ENCODE measurements at places on chromosomes 2 and 18. TPM values are rescaled to one million over a fixed set of nuclear protein-coding genes. Genes with fewer than 3 reads are reported as not detected.
A peak's percentile ranks its signal among the peaks of the same experiment; 100 is the strongest.

Gene AQP4
- not detected for total RNA-seq

DNA sequence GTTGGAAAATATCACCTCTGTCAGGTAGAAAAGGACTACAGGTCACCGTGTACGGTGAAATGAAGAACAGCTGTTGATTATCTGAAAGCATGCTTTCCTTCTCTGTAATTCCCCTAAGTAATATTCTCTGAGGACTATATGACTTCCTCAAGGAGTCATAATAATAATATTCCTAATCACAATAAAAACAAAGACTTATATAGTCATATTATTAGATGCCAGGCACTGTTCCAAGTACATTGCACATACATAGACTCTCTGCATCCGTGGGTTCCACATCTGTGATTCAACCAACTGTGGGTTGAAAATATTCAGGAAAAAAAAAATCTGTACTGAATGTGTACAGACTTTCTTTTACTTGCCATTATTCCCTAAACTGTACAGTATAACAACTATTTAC lies 512.4 kb upstream of the ID2 start:
- DNase-seq, result no peak

- no peak for DNase-seq
Measured at GRCh38 chr2:136392897-136393505, 275.1 kb upstream of the CXCR4 start.

- DNase-seq, result no peak
Measured at GRCh38 chr2:102120701-102121159, 21.8 kb upstream of the IL1R1 start.

Gene MAP2
- under 0.01 TPM for total RNA-seq

DNA sequence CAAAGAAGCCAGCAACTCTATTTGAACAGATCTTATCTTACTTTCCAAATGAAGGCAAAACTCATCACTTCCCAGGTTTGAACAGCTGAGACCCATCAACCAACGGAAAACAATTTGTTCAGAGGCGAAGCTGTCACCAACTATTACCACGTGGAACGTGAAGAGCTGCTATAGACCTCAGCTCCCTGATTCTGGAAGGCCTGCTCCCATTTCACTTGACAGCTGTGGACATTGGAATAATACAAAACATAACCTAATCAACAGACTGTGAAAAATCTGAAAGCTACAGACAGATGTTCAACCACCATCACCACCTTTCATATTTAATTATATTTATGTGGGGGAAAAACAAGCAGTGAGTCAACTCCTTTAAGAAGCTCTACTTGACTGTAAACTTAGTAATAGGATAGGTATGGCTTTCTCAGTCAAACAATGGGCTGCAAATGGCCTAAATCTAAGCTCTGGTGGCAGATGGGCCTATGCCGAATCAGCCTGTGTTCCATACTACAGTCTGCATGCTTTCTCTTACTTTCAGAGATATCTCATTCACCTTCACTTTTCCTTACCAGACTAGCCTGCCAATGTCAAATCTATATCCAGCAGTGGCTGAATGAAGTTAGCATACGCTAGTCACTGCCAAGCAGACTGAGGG lies 896.4 kb downstream of the TDRD15 start:
- no peak for DNase-seq

Gene XDH
- total RNA-seq, result 0.54 TPM

Gene NXPH2
- total RNA-seq, result not detected

Gene ACVR1
- total RNA-seq, result 10.5 TPM

Gene PCBP1
- 156 TPM for total RNA-seq

GRCh38 chr18:21117409-21118131 lies 6.0 kb upstream of the ROCK1 start:
- no peak for DNase-seq

Gene DOK6
- 1.3 TPM for total RNA-seq

Gene TTN
- 1.1 TPM for total RNA-seq

DNA sequence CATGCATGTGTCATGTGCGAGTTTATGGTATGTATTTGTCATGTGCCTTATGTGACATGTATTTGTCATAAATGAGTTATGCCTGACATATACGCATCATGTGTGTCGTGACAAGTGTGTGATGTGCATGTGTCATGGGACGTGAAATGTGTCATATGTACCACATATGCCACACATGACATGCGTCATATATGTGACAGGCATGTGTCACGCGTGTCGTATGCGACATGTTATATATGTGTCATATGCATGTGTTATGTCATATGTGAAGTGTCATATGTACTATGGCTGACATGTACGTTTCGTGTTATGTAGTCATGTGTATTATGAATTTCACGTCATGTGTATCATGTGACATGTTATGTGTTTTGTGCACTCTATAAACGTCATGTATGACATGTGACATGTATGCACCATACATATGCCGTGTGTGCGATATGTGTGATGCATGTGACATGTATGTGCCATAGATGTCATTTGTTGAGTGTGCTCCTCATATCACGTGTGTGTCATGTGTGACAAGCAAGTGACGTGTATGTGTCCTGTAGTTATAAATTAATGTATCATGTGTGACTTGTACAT lies 2152.3 kb upstream of the PIK3C3 start:
- DNase-seq, result no peak

Gene KCNJ3
- total RNA-seq, result not detected

DNA sequence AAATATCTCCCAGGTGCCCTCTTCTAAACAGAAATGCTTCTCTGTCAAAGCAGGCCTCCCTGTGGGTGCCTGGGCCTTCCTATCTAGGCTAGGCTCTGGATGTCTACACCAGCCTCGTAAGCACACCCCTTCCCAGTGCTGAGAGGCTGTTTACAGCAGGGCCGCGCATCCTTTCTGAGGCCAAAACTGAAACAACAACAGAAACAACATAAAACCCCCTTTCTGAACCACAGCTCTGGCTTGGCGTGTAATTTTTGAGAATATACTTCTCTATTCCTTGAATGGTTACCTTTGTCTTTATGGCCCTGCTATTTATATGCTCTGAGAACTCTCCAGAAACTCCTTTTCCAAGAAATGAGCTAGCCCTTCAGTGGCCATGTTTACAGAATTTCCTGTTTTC lies 118.4 kb downstream of the BCL2L11 start:
- no peak for DNase-seq

GRCh38 chr2:75657798-75658197 lies 11.2 kb downstream of the MRPL19 start:
- DNase-seq, result no peak

DNA sequence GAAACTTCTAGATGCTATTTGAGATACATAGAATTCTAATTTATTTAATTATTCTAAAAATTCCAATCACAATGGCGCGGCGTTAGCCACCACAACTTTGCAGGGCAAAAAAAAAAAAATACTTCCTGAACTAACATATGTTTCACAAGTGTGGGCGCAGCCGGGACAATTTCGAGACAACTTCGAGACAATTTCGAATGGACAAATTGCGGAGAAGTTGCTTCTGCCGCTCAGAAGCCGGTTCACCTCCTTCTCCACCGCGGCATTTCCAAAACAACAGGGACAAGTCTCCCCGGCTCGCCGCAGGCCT lies 842 bp downstream of the PAX3 start:
- DNase-seq, result peak; percentile 18

Gene LYG2
- not detected for total RNA-seq

Gene NFU1
- 21.3 TPM for total RNA-seq

- no peak for DNase-seq
Measured at GRCh38 chr2:45585267-45585861, 25.7 kb downstream of the SRBD1 start.

- no peak for DNase-seq
Measured at GRCh38 chr2:71496156-71496770, 42.9 kb downstream of the DYSF start.

Gene SCN2A
- under 0.01 TPM for total RNA-seq

- DNase-seq, result peak; percentile 25
Measured at GRCh38 chr2:17719562-17720371, 33.8 kb downstream of the SMC6 start.

DNA sequence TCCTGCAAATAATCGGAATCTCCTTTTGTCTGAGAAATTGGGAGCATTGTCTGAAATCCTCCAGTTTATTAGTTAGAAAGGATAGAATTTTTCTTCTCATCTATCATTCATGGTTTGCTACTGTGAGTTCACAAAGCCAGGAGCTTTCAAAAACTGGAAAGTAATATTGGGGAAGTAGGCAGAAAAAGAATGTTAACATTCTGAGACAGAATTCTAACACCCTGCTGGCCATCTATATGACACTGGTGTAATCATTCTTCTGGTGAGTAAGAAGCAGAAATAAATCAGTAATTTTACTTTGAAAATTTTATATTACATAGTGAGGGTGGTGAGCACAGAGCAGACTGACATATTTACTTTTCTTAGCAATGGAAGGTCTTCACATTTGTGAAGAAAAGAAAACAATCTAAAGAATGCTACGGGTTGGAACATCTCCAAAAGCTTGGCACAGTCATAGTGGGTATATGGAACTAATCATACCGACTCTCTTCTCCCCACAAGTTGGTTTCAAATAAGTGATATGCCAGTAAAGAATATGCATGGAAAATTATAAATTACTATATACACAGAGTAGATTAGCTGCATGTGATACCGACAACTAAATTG lies 344.9 kb downstream of the LPIN1 start:
- DNase-seq, result no peak

GRCh38 chr2:64595397-64596176 lies 58.1 kb downstream of the SERTAD2 start:
- no peak for DNase-seq

DNA sequence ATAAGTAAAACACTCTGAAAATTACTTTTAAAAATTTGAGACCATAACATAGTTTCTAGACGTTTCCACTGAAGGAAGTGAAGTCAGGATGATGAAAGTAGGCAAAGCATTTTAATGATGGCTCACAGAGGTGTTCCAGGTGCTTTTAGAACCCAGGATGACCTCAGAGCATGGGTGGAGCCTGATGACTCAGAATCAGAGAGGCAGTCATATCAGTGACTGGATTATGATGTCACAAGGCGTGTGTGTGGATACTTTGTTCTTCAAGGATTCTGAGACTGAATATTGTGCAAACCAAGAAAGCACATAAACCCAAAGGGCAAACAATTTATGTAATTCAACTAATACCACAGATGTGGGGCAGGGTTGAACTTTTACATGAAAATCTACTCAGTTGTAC lies 208.0 kb upstream of the FBXO11 start:
- DNase-seq, result no peak

DNA sequence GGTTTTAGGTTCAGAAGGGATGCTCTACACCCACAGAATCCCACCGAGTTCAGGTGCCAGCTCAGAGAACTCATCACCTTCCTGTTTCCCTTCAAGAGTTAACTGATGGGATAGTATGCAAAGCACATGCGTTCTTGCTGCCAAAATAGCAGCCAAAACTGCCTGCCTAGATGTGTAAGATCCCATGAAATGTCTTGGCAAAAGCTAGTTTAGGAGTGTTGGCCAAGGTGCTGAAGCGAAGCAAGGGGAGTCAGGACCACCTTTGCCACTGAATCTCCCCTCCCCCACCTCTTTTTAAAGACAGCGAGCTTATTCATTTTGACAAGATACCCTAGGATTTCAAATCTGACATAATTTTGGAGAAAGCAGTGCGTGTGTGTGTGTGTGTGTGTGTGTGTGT lies 2.1 kb downstream of the DOCK10 start:
- no peak for DNase-seq

- no peak for DNase-seq
Measured at GRCh38 chr2:65435625-65436168, 3.3 kb upstream of the SPRED2 start.

GRCh38 chr2:80329491-80329890 lies 24.9 kb upstream of the LRRTM1 start:
- DNase-seq, result peak; percentile 26

Gene TXNDC2
- not detected for total RNA-seq

GRCh38 chr2:10984418-10985135 lies 72.8 kb downstream of the KCNF1 start:
- DNase-seq, result no peak

Gene LRPPRC
- total RNA-seq, result 24.8 TPM

Gene CFAP53
- 0.27 TPM for total RNA-seq

GRCh38 chr2:232833830-232834229 lies 36.2 kb upstream of the SNORC start:
- DNase-seq, result no peak

DNA sequence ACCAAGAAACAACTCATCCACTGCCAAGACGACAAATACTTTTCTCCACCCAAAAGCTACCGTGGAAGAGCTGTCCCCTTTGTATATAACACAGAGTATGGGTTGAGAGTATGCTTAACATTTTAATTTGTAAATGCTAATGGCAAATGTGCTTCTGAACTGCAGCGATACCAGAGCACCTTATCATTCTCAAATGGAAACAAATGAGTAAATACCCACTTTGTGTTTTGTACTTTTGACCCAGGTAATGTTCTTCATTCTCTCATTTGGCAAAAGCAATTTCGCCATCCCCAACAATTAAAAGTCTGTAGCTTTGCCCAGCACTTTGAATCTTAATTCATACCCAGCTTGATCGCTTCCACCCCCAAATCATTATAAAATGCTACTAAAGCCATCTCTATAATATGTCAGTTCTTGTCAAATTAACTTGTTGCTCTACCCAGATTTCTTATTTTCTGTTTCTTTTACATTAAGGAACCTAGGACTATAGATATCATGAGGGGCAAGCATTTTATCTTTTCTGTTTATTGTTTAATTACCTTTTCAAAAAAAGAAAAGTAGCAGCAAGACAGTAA lies 6.2 kb upstream of the POU3F3 start:
- peak; percentile 12 for DNase-seq

- peak; percentile 30 for DNase-seq
Measured at GRCh38 chr18:28905509-28905908, 728.6 kb upstream of the CDH2 start.

DNA sequence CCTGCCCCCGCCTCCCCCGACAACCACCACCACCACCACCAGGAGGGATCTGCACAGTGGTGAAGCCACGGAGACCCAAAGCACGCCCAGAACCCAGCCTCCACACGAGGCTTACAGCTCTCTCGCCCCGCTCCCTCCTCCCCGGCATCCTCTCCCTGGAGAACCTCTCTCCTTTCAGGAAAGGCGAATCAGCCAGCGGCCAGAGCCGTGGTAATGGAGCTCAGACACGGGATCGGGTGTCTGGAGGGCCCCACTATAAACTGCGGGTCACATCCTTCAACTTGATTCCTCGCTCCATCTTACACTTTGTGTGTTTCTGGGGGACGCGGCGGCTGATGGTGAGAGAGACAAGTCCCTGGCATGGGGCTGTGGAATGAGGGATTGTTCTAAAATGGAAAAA lies 271.5 kb upstream of the SIX2 start:
- DNase-seq, result no peak

DNA sequence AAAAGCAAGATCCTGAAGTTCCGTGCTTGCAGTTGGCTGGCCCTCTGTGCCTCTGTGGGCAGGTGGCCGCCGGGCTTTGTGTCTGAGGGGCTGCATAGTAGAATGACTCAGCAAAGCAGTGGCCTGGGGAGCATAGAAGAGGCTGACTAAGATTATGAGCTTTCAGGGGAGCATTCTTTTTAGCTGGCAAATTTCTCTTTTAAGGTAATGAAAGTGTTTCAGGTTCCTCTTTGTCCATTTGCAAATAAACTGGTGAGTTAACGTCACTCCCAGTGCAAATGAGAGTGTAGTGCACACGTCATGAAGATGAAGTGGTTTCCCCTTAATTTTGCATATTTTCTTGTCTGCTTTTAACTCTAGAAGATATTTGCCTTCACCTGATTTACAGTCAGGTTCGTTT lies 98.6 kb downstream of the BCL2L11 start:
- DNase-seq, result peak; percentile 28
